ENCODE measurements at places on chromosomes 6 and 20. TPM values are rescaled to one million over a fixed set of nuclear protein-coding genes. Genes with fewer than 3 reads are reported as not detected.

- no peak for ATAC-seq
Observed at GRCh38 chr6:96834070-96834469, 3.2 kb downstream of the GPR63 start.

DNA sequence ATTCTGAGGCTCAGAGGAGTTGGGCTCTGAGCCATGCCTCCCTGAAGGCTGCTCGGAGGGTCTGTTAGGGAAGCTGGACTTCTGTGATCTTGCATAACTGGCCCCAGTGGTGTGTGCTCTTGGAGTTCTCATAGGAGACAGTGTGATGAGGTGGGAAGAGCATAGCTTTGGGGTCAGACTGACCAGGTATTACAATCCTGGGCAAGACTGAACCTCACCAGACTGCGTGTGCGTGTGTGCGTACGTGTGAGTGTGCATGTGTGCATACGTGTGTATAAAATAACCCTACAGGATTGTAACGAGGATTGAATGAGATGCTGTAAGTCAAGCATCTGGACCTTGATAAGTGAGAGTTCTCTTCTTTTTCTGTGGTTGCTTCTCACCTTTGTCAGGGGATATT, 10.0 kb downstream of the BPIFB2 start:
- ATAC-seq: no peak

DNA sequence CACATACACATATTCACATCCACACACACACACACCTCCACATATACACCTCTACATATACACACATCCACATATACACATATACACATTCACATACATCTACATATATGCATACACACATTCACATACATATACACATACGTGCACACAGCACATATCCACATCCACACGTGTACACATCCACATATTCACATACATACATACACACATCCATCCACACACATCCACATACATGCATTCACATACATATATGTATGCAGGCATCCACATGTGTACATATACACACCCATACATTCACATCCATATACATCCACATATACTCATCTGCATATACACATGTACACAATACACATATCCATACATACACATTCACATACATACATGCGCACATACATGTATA, 25.6 kb upstream of the NKX2-2 start:
- no peak for ATAC-seq

SALL4 gene
- total RNA-seq: 0.44 TPM

LY6G5C gene
- 0.72 TPM for total RNA-seq

All from esophagus mucosa (tissue), 1 donor.